Stimulated activated CD4-positive, alpha-beta T cell treated with anti-CD3 and anti-CD28 coated beads, Interleukin-1b, Interleukin-23, amount 100 ng/mL, for 24 hours (primary cell): ENCODE measurements at places on chromosomes 13 and 19.
A peak's percentile ranks its signal among the peaks of the same experiment; 100 is the strongest.

GRCh38 chr19:1206150-1206863 is 729 bp downstream of the STK11 start:
- no peak for DNase-seq

- DNase-seq = no peak
These were observed 8.1 kb upstream of the ARL11 start for GRCh38 chr13:49620170-49620621.

- DNase-seq = no peak
These were observed 19.0 kb downstream of the CD177 start for GRCh38 chr19:43372462-43372861.

GRCh38 chr19:29528350-29528945 is 2.7 kb downstream of the VSTM2B start:
- peak; percentile 57 for DNase-seq

DNA sequence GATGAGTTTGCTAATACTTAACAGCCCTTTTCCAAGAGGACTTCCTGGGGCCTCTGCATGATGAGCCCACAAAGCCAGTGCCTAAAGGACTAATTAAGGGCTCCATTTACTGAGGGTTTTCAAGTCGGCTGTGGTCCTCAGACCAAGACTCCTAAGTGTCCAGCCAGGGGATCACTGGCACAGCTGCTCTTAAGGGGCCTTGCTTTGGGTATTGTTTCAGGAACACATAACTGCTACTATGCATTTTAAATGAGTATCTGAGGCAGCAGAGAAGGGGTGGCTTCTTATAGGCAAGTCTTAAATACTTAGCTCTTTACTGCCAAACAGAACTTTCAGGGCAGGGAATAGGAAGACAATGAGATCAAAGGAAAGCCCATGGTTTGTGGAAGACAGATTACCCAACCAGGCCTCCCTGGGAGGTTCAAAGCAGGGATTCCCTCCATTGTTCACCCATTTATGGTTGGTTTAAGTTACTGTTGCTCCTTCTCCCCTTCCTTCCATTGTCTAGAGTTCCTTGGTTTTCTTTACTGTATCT is 61.9 kb downstream of the TNFRSF19 start:
- DNase-seq = no peak

GRCh38 chr13:53343361-53343744 is 314.7 kb downstream of the OLFM4 start:
- no peak for DNase-seq
